Activated CD4-positive, CD25-positive, alpha-beta regulatory T cell treated with anti-CD3 and anti-CD28 coated beads, Interleukin-2, amount 50 U/mL, for 72 hours (primary cell): ENCODE measurements at places on chromosomes 13 and 19.
A peak's percentile ranks its signal among the peaks of the same experiment; 100 is the strongest.

- no peak for DNase-seq
These were observed 156.4 kb upstream of the KL start for GRCh38 chr13:32859707-32860292.

DNA sequence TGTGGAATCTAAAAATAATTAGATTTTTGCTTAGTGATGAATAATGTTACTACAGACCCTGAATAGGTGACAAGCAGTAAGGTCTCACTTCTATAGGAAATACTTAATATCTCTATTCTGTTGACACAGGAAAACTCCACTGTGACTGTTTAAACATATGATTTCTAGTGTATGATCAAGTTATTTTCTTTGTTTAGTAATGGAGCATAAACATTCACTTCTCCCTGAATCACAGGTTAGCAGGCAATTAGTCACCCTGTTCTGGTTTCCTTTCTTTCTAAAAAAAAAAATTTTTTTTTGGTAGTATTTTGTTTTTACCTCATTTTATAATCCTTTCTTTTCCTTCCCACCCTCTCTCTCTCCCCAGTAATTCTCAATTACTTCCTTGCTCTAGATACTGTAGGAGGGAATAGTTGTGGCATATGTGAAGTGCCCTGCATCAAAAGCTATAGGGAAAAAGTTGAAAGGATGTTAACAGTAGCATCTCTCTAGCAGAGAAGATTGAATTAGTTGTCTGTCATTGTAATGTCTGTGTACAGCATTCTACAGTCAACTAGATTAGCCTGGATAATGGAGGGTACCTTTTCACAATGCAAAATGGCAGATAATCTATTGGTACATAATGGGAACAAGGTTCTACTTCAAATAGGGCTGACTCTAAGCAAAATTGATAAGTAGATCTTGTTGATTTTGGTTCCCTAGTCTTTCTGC is 3.5 kb downstream of the HS6ST3 start:
- DNase-seq = no peak

- no peak for DNase-seq
These were observed 48.2 kb downstream of the DPY19L3 start for GRCh38 chr19:32453736-32454135.

- DNase-seq = no peak
These were observed 124.7 kb downstream of the RGCC start for GRCh38 chr13:41582027-41582463.

DNA sequence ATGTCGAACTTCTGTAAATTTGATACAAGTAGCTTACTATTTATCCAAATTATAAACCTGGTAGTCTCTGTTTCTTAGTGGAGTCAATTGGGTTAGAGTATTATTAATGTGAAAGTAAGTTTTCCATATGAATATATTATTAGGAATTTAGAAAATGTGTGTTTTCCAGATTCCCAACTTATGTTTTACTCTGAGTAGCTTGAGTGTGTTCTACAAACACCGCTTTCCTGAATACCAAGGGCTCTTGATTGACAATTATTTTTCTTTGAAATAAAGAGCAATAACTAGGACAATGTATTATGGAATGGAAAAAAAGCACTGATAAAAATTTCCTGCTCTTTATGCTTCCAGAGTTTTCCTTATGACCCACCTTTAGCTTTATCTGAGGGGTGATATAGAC is 233.6 kb downstream of the POSTN start:
- no peak for DNase-seq

DNA sequence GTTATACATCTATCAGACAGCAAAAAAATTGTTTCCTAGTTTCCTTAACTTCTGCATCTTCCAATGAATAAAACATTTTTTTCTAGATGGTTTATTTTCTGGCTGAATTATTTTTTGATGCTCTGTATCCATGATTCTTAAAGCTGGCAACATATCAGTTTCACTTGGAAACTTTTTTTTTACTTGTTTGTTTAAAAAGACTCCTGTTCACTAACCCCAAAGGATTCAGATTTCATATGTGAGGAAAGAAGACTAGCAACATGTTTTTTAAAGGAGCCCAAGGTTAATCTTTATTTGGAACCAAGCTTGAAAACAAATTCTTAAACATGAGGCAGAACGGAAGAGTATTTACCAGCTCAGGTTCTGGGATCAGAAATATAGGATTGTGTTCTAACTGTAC is 632.3 kb downstream of the SLITRK6 start:
- no peak for DNase-seq

DNA sequence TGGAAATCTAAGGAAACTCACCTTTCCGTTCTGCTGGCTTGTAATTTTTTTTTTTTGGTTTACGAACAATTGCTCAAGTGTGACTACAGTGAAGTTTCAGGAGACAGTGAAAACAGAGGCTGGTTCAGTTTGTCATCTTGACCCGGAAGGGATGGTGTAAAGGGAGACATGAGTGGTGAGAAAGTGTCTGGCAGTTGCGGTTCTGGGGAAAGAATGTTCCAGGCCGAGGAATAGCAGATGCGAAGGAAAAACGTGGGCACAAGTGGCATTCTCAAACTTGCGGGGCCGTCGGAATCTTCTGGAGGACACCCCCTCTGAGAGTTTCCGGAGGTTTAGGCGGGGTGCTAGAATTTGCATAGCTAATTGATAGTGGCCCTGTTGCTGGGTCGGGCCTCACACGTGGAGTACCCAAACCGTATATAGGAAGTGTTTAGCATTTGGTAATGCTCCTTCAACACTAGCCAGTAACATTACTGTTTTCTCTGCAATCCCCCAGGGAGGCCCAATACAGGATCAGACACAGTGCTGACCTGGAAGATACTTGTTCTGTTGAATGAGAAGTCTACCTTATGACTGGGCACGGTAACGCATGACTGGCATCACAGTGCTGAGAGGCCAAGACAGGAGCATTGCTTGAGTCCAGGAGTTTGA is 2.8 kb upstream of the TNFSF9 start:
- no peak for DNase-seq

DNA sequence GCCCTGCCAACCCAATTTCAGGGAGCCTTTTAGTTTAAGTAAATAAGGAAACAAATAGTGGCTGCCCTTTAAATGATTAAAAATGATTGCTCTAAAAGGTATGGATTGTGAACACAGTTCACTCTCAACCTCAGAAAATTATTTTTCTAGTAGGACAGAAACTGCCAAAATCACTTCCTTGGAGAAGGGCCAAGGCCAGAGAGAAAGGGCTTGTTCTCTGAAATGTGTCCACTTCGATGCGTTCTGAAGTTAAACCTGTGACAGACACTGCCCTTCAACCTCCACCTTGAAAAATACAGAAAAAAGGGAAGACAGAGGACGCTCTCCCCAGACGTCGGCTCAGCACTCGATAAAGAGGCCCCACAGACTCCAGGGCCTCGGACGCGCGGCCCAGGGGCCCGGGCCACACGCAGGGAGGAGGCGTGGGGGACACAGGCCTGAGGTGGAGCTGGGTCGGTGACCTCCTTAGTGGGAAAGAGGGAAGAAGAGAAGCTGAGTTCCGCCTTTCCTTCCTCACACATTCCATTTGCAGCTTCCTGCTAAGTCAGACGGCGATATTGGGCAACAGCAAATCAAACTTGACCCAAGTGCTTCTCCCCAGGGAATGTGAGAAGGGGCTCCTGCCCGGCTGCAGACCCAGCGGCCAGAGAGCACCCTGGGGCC is 63.6 kb downstream of the RASA3 start:
- no peak for DNase-seq

DNA sequence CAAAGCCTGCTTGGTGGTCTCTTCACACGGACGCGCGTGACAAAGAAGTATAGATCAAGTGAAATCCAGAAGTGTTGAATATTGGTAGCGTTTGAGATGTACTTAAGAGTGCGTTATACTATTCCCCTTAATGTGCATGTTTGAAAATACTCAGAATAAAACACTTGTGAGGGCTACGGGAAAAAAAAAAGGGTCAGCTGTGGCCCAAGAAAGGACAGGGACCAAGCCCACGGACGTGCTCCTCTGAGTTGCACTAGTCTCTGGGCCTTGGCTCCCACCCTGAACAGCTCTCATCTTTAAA is 622 bp upstream of the RBM42 start:
- DNase-seq = no peak

- no peak for DNase-seq
These were observed 38.8 kb downstream of the DHRS12 start for GRCh38 chr13:51765142-51765515.

- DNase-seq = no peak
These were observed 2213.9 kb upstream of the PCDH20 start for GRCh38 chr13:63629591-63629990.

DNA sequence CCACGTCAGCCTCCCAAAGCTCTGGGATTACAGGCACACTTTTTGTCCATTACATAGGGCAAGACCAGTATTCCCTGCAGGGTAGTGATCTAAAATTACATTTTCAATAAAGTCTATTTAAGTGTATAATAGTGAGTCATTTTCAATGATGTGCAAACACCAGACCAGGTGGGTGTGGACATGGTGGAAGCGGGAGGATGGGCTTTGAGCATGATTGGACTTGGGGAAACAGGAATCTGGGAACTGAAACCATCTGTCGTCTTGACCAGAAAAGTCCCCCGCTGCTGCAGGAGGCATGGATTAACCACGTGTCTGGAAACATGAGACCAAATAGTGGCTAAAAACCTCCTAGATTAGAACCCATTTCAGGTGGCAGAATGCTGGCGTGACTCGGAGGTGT is 4.9 kb downstream of the FXYD3 start:
- DNase-seq = no peak

GRCh38 chr19:35061583-35062373 is 20.3 kb downstream of the HPN start:
- DNase-seq = no peak

DNA sequence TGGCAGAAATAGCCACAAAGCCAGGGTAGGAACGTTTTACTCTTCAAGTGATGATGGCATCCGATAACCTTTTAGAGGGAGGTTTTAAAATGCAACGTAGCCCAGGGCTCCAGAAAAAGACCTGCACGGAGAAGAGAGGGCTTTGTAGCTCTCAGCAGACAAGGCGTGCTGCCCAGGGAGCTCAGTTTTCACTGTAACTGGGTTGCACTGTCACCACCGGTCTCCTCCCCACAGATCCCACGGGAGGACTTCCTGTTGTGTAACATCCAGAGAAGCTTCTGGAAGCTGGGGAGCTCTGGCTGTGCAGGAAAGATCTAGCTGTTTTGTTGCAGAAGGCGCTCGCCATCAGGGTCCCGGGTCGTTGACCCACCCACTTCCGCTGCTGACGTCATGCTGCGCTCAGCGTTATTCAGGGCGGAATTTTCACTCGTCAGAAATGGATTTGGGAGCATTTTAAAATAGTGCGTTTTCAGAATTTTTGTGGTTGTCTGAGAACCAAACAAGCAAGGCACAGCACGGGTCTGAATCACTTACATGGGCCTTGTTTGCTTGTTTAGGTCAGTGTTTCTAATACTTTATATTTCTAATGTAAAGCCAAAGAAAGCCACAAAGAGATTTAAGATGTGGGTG is 50.8 kb downstream of the ATP11A start:
- no peak for DNase-seq

GRCh38 chr19:46648060-46648960 is 12.3 kb upstream of the GNG8 start:
- DNase-seq = no peak

DNA sequence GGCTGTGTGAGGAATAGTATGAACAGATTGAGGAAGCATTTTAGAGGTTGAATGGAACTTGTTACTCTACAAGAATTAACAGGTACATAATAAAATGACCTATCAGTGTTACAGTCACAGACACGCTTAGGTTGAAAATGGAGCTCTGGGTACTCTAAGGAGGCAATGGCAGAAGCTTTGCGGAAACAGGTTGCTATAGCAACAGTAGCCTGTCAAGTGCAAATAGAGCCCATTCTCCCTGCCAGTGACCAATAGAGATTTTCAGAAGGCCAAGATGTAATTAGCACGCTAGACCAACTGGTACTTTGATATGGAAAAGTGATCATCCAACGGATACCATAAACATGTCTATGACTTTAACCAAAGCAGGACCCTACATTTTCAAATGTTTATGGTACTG is 148.5 kb upstream of the FREM2 start:
- no peak for DNase-seq

GRCh38 chr19:47130589-47131227 is at the start of gene SAE1:
Gene SAE1, plus strand, starts transcription at chr19:47130835. Its CDS starts 96 bp downstream, at chr19:47130931.
- peak; percentile 95 for DNase-seq

- DNase-seq = no peak
These were observed 28.2 kb downstream of the RASL11A start for GRCh38 chr13:27298849-27299248.

GRCh38 chr13:113091891-113092775 is 13.5 kb upstream of the F7 start:
- DNase-seq = no peak

GRCh38 chr19:43780706-43781525 is at the start of gene KCNN4:
Gene KCNN4, minus strand, starts transcription at chr19:43780973. Its CDS starts 112 bp downstream, at chr19:43780861.
- peak; percentile 71 for DNase-seq

DNA sequence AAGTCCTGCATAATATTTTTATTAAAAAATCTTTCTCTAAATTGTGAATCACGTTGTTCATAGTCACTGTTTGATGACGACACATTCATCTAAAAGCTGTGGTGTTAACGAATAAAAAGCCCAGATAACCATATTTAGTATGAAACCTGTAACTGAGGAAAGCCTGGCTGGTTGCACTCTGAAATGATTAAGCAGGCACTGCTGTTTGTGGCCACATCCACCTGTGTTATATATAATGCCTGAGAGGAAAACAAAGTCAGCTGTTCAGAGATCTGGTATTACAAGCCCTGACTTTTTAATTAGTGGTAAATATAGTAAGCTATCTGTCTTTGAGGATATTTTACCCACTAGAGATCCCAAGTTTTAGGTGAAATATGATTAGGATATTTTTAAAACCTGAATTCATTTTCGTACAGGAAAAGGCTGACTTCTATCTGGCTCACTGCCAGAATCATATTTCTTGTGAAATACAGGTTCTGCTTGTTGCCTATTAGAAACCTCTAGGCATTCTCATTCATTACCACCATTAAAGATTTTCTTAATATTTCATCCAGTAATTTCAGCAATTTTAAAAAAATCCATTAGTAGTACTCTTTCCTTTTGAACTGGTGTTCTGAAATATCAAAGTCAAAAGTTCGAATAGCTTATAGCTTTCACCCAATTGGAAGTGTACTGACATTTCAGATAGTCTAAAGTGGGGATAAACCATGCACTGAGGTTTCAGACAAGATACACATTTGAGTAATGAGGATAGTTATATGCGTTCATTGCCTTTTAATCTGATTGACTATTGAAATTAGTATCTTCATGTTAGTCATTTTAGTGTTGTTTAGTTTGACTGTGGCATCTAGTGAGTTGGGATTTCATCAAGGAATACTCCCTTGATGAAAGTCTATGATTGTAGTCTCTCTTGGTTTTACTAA is 79.7 kb downstream of the LMO7 start:
- DNase-seq = no peak

- no peak for DNase-seq
These were observed 8.1 kb downstream of the ANO8 start for GRCh38 chr19:17326595-17326966.

DNA sequence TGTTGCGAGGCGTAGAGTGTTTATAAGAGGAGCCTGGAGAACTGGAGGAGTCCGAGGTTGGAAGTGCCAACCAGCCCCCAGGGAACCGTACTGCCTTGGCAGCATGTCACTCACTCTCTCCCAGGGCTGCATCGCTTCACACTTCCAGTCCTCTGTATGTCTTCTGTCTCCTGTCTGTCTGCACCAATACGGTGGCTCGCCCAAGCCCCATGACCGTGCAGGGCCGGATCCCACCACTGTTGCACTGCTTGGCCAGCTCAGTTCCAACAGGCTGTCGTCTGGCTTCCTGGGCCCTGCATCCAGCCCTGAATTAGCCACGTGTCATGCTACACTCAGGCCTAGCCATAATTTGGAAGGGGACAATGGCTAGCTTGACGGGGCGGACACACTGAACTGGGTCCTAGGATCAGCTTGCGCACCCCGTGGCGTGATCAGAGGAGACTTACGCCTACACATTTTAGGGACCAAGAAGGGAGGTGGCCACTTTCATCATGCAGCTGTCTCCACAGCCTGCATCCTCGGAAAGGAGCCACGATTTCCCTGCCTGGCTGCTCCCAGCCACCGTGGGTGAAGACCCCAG is 147.1 kb downstream of the URI1 start:
- DNase-seq = no peak
